Anterior cingulate cortex (tissue), 58 donors: ENCODE measurements at places on chromosomes 11 and 22.

GRCh38 chr22:17540481-17540880 is 22.8 kb upstream of the SLC25A18 start:
- no peak for DNase-seq

DNA sequence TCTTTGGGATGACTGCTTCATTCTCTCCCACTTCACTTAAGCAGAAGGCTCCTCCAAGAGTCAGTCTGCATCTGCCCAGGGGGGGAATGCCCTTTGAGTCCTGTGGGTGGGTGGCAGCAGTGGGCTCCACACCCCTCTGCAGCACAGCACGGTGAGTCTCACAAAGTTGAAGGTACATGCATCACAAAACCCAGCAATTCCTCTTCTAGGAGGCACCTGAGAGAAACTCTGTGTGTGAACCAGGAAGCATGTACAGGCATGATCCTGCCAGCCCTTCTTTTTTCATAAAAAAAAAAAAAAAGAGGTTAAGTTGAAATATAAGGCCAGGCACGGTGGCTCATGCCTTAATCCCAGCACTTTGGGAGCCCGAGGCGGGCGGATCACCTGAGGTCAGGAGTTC is 87.2 kb downstream of the MYO18B start:
- DNase-seq = no peak

DNA sequence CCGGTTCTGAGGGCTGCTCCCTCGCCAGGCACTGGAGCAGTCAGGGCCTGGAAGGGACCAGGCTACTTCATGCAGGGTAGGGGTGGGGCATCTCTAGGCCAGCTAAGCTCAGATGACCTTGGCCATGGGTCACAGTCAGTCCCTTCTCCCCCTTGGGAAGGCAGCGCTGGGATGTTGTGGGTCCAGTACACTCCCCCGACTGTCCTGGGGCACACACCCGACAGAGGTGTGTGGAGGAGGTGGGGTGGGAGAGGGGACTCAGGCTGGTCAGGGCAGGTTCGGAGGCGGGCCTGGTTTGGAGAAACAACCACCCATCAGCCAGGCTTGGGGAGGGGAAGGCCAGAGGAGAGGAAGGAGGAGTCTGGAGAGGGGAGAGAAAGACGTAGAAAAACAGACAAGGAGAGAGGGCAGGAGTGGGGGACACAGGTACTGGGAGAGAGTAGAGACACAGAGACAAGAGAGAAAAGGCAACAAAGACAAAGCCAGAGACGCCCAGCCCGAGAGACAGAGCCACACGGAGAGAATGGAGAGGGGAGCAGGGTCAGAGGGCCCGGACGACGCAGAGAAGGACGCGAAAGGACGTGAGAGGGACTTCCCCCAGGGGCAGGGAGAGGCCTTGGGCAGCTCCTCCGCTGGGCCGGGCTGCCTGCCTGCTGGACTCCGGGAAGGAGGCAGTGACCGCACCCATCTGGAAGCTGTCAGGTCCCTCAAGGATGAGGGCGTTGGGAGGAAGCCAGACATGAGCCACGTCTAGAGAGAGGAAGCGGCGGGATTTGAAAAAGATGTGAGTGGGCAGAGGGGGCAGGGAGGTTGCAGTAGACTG is 30.6 kb upstream of the TSKU start:
- no peak for DNase-seq

- no peak for DNase-seq
These were observed 21.2 kb downstream of the LGR4 start for GRCh38 chr11:27451244-27451965.
